Activated CD8-positive, alpha-beta memory T cell treated with anti-CD3 and anti-CD28 coated beads for 24 hours (primary cell): ENCODE measurements at places on chromosomes 7 and 10.

DNA sequence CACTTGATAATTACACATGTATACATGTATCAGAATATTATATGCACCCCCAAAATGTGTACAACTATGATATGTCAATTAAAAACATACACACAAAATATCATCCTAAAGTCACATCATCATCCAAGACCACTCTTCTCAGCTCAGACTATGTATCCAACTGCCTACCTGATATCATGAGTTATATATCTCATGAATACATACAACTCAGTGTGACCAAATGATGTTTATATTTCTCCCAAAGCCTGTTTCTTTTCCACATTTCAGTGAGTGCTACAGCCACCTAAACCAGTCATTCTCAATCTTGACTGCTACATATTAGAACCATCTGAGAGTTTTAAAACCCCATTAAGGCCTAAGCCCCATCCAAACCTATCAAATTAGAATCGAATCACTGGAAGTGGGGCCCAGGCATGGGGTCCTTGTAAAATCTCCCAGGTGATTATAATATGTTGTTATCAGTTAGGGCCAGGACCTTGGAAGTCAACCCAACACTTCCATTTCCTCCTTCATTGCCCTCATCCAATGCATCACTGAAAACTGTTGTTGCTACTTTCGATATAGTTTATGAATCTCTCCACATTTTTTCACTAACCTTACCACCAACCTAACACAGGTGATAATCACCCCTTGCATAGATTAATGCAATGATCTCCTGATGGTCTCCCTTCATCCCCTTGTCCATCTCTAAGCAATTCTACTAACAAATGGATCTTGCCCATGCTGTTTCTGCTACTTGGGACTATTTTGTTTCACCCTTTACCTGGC is 53.8 kb upstream of the ITGB8 start:
- DNase-seq: no peak

DNA sequence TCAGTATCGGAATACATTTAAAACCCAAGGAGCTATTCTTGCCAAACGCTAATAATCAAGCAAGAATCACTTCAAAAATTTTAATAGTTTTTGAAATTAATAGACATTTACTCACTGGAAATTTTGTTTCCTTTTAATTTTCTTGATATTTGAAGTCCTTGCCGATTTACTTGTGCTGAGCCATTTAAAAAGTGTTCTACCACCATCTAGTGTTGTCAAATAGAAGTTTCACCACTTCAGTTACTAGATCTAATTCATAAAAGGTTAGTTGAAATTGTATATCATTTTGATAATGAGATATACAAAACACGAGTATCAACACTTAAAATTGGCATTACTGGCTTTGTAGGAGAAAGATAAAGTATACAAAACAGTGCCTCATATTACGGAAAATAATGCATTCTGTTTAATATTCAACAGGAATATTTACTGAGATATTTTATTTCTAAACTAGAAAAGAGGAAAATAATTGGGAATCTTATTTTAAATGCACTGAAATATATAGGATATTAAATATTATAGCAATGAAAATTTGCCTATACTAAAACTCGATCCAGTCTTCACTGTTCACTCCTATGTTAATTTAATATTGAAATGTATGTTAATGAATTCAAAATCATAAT is 664.8 kb upstream of the SEMA3D start:
- DNase-seq: no peak

DNA sequence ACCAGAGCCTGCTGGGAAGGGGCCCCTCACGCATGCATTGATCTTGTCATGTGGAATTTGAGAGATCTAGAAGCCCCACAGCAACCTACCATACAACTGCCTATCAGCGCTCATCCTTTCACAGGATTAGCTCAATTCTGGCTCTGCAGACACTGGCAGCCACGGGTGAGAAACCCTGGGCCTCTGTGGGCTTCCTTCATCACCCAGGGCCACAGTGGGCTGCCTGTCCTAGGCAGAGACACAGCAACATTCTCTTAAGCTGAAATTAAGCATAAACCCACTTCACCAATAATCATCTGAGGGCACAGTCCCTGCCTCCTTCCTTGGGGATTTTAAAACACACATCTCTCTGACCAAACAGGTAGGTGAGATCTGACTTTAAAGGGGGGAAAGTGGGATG is 3.3 kb upstream of the PRSS2 start:
- DNase-seq: no peak

- DNase-seq: no peak
These were observed 116.8 kb upstream of the BMPER start for GRCh38 chr7:33788531-33788930.

- DNase-seq: no peak
These were observed 536.8 kb upstream of the NRP1 start for GRCh38 chr10:33871061-33871956.

DNA sequence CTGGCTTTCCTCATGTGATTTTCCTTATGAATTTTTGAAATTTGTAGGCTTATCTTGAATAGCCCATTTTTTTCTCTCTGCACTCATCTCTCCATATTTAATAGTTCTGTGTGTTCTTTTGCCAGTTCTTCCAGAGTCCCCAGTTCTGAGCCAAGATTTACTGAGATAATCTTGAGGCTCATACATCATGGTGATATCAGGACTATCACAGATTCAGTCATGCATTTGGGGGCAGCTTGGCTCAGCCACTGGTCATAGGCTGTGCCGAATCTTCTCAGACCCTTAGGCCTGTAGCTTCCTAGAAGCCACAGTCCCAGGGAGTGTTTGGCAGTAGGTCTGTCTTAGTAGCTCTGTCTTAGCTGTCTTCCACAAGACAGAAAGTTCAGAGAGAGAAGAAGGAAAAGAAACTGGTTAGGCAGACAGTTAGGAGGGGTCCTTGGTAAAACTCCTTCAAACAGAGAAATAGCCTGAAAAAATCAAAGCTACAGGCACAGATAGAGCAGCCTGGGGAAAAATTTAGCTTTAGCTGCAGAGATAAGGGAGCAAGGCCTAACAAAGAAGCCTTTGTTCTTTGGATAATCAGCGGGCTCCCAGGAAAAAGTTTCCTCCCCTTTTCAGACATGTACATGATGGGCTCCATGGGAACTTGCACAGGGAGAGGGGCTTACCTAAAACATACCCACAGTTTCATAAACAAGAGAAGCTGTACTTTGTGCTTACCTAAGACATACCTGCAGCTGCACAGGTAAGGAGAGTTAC is 29.1 kb downstream of the FAS start:
- no peak for DNase-seq

GRCh38 chr10:62155054-62155680 is 113.5 kb downstream of the RTKN2 start:
- DNase-seq: no peak

- no peak for DNase-seq
These were observed 112.2 kb upstream of the RAB18 start for GRCh38 chr10:27391916-27392315.

DNA sequence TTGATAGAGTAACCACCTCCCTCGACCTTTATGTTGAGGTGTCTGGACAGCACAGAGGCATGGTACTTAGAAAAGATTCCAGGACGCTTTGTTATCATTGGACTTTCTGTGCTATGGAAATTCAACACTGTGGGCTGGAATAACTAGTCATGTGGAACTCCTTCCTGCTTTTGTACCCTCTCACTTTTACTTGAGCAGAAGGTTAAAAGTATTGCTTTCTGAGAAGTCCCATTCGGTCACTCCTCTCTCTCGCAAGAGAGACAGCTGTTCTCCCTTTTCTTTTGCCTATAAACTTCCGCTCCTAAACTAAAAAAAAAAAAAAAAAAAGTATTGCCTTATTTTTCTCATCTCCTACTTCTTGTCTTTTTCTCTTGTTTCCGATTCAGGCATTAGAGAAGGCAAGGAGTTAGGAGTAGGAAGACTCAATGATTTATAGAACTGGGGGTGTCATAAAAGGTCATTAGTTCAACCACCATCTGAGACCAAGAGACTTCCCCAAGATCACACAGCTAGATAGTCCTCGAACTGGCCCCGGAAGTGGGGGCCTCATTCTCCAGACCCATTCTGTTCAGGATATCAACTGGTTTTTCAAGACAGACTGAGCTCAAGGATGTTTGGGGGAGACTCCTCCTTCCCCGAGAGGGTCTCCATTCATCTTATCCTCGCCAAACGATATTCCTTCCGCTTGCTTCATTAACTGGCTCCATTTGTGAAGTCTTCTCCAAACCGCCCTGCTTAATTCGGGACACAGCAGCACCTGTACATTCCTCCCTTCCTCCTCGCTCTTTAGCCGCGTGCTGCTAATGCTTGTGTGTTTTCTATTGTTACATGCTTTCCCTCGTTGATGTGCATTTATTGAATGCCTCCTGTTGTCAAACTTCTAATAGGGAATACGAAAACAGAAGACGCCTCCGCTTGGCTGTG is 995 bp upstream of the INPP5F start:
- DNase-seq: no peak

GRCh38 chr10:100562008-100562672 is 26.4 kb downstream of the HIF1AN start:
- peak; percentile 88 for DNase-seq

- no peak for DNase-seq
These were observed 5.4 kb downstream of the CACNB2 start for GRCh38 chr10:18145652-18146051.

DNA sequence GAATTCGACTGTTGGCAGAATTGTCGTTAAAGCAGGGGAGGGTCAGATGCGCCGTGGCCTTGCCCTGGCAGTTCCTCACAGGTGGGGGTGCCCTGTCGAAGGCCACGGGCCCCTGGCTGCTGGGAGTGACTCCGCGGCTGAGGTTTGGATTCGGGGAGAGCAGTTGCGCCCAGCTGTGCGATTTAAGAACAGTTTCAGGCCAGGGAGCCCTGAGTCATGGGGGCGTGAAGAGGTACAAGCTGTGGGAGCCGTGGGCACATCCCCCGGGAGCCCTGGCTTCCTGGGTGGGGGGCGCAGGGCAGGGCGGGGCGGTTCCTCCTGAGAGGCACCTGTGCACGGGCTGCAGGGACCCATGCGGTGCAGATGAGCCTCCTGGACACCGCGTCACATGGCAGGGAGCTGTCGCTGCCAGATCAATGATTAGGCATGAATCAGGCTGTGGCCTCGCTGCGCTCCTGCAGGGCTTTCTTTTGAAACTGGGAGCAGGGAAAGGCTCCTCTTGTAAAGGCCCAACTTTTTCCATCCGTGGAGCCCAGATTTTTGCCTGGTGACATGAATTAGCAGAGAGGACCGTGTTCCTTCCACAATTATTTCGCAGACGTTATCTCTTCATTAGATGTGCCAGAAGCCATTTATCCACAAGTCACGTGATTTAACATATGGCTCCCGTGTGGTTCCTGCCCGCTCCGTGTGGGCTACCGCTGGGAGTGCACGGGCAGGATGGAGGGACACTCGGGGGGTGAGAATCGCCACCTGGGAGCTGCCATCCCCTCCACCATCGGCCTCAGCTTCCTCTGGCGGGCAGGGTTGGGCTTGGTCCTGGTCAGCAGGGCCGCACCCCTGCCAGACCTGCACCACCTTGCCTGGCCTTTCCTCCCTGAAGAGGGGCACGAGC is 918 bp downstream of the PWWP2B start:
- DNase-seq: peak; percentile 78

GRCh38 chr10:16975188-16975587 is 154.4 kb downstream of the CUBN start:
- DNase-seq: no peak

- no peak for DNase-seq
These were observed 38.7 kb downstream of the LRRC20 start for GRCh38 chr10:70343712-70344111.

DNA sequence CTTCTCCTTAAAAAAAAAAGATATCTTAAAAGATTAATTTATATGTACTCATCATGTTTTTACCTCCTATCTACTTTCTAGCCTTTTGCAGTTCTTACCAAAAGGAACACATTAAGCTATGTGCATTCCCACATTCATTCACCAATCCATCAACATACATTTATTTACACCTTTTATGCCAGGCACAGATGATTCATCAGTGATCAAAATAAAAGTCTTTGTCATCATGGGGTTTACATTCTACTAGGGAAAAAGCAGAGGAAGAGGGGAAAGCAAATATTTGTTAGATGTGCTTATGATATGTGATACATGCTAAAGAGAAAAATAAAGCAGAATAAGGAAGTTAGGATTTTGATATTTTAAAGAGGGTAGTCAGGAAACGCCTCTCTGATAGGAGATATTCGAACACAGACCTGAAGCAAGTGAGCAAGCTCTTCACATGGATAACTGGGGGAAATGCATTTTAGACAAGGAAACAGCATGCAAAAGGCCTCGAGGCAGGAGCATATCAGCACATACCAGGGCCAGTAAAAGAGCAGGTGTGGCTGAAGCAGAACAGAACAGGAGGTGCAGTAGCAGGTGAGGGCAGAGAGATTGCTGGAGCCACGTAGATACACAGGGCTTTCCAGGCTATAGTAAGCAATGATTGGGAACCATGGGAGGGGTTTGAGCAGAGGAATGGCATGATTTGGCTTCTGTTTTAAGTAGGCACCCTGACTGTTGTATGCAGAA is 67.4 kb downstream of the REEP3 start:
- DNase-seq: no peak

GRCh38 chr7:112112822-112113255 is 93.4 kb downstream of the DOCK4 start:
- DNase-seq: no peak

GRCh38 chr10:49830016-49830415 is 67.9 kb upstream of the OGDHL start:
- DNase-seq: no peak

- no peak for DNase-seq
These were observed 10.2 kb downstream of the ZC3HAV1 start for GRCh38 chr7:139099172-139099947.

DNA sequence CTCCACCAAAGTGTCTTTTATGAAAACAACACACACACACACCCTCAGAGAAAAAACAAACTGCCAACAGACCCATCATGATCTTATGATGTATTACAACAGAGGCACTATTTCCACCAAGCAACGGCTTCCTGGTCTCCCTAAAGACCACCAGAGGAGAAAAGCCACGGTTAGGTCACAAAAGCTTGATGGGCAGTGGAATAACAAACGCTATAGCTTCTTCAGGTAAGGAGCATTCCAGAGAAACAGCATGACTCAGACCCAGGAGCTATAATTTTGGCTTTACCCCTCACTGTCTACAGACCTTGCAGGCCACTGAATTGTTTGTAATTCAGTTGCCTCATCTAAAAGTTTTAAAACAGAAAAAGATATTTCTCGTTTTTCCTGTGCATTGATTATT is 105.7 kb upstream of the GPR141 start:
- DNase-seq: no peak

DNA sequence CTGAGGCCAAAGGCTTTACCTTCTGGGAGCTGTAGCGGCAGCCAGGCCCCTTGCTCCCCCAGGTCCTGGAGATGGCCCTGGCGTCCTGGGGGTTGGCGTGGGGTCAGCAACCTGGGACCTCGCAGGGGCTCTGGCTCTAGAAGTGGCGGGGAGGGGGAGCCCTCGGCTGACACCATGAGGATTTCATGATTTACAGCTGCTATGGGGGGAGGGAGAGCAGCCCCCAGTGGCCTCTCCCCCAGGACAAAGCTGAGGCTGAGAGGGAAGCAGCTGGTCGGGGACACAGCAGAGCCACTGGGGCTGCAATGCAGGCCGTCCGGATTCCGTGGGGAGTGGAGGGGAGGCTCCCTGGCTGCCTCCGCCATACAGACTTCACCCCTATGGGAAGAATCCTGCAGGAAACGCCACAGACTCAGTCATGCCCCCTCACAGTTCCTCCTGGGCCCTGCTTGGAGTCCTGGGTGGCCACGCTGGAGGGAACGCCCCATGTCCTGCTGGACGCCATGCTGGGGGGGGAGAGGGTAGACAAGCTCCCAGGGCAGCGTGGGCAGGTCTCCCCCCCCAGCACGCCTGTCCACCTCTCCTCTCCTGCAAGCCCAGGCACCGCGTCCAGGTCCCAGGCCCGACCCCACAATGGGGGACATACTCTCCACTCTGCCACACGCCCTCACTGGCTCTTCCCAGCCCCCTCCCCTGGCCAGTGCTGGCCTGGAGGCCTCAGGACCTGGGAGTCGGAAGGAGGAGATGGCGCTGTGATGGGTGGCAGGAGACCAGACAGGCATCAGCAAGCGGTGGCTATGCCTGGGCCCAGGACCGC is 243.6 kb downstream of the ELFN1 start:
- no peak for DNase-seq
